ENCODE measurements at places on chromosomes 4 and X. TPM values are rescaled to one million over a fixed set of nuclear protein-coding genes. Genes with fewer than 3 reads are reported as not detected.

GRCh38 chr4:100819505-100819904 lies 301.7 kb upstream of the EMCN start:
- DNase-seq: no peak

GRCh38 chrX:114675365-114675764 lies 91.5 kb downstream of the HTR2C start:
- DNase-seq: peak; percentile 10

The PPA2 gene
- total RNA-seq: 67.0 TPM

GRCh38 chrX:40388441-40388840 lies 192.3 kb upstream of the ATP6AP2 start:
- DNase-seq: no peak

GRCh38 chrX:43743100-43743822 lies 87.2 kb downstream of the MAOA start:
- no peak for DNase-seq

The STK32B gene
- 2.7 TPM for total RNA-seq

DNA sequence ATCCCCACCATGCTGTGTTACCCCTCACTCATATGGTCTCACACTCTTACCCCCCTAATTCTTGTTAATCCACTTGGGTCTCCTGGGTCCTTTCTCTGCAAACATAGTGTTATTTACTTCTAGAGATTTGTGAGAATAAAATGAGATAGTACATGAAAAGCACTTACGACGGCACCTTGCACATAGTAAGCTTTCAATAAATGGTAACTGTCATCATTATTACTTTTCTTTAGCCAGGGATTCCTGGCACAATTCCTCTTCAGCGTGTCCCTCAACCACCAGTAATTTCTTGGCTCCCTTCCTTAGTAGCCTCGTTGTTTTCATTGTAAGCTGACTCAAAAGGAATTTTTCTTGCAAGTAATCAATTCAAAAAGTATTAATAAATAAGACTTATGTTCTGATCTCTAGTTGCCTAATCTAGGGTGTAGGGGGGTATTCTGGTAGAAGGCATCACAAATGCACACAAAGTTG lies 30.1 kb upstream of the RBMX start:
- peak; percentile 46 for DNase-seq

DNA sequence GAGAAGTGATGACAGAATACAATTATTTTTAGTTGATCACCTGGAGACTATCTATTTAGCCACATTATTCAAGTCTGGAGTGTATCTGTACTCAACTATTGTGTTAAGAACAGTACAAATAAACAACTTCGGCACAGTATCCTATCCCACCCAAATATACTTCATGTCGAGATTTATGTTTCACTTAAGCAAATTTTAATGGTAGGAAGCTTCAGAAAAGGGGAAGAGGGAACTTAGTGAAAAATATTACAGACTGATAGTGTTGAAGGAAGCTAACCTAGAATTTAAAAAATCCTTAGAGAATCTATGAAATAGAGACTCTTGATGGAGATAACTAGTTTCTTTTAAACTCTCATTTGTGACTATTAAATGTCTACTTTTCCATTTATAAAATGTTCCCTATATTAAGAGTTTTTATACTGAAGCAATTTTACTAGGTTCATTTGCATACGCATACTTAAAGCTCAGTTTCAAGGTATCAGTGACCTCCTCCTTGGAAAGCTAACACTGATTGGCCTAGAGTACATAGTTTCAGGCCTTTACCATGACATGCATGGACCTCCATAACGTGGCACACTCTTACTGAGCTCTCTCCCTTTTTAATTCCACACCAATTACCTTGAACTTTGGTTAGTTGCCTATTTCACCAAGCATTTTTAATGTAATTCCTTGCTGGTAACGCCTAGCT lies 197.7 kb downstream of the CAMK2D start:
- peak; percentile 11 for DNase-seq

The DSPP gene
- not detected for total RNA-seq

The FOXR2 gene
- total RNA-seq: not detected

GRCh38 chr4:40722576-40723161 lies 27.1 kb upstream of the NSUN7 start:
- DNase-seq: no peak

DNA sequence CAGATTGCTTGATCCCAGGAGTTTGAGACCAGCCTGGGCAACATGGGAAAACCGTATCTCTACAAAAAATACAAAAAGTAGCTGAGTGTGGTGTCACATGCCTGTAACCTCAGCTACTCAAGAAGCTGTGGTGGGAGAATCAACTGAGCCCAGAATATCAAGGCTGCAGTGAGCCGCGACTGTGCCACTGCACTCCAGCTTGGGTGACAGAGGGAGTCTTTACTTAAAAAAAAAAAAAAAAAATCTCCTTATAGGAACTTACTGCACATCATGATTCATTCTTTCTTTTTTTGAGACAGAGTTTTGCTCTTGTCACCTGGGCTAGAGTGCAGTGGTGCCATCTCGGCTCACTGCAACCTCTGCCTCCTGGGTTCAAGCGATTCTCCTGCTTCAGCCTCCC lies 24.3 kb downstream of the UPF3B start:
- DNase-seq: no peak

DNA sequence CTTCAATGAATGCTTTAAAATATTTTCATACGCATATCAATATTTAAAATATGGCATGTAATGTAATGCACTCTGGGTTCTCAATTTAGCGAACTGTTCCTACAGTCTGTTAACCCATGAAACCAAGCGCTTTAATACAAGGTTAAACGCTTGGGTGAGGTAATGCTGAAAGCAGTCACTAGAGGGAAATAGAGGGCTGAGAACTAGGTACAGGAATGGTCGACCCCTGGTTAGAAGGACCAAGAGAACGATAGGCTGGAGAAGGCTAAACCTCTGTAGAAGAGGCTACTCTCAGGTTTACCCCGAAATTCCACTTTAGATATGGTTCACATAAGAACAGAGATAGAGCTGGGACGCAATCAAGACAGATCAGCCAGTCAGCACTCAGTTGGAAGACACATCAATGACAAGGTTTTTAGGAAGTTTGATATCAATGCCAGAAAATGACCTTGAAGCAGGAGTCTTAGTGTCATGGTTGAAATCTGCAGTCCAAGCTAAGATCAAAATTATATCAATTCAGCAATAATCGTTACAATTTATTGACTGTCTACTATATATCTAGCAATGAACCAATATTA lies 26.9 kb downstream of the ARSJ start:
- no peak for DNase-seq

DNA sequence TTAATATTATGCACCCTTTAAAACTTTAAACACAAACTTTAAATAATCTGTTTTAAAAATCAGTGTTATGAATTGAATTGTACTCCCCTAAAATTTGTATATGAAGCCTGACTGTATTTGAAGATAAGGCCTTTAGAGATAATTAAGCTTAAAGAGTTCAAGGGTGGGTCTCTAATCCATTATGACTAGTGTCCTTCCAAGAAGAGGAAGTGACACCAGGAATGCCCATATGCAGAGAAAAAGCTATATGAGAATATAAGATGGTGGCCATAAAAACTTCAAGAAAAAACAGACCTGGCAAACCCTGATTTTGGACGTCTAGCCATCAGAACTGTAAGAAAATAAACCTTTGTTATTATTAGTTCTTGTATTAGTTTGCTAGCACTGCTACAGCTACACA lies 29.0 kb downstream of the UGT2A2 start:
- no peak for DNase-seq

The PABPC1L2A gene
- not detected for total RNA-seq

GRCh38 chr4:100926039-100926717 lies 408.4 kb upstream of the EMCN start:
- DNase-seq: no peak

DNA sequence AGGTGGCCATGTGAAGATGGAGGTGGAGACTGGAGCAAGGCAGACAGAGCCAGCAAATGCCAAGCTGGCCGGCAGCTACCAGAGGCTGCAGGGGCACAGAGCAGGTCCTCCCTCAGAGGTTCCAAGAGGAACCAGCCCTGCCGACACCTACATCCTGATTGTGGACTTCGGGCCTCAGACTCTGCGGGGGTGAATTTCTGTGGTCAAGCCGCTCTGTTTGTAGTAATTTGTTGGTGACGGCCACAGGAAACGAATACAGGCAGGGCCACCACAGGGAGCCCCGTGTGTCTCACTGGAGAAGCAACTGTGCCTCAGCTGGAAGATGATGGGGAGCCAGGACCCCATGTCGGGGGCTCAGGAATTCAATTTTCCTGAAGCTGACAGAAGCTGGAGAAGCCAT lies 28.3 kb downstream of the ZFYVE28 start:
- DNase-seq: peak; percentile 41

- DNase-seq: no peak
Observed at GRCh38 chr4:167544391-167544790, 310.1 kb upstream of the SPOCK3 start.

DNA sequence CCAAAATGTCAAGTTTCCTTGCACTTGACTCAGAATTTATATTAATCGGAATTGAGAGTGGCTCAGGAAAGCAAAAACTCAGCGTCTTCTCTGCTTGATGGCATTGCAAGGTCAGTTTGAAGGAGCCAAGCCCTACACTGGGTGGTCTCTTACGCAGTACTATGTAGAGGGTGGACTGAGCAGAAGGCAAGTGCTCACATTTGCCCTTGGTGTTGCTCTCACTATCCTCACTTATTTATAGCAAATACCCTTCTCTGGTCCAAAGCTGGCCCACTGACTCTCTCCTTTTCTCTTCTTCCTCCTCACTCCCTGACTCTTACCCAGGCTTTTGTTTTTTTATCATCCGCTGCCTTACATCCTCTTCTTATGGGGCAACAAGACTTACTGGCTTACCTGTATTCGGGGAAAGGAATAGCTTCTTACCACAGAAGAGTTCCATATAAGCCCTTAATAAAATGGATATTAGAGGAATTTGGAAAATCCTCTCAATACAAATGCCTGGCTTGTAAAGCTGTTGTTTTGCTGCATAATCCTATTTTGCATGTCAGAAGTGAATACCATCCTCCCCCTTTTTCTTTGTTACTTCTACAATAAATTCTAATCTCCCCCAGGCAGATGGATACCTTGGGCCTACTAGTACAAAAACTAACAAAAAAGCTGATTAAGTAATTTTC lies 24.8 kb upstream of the GATB start:
- no peak for DNase-seq

- no peak for DNase-seq
Observed at GRCh38 chr4:4306920-4307319, 16.9 kb downstream of the ZBTB49 start.

- no peak for DNase-seq
Observed at GRCh38 chrX:105190252-105190853, 30.1 kb downstream of the TEX13A start.

The TLR10 gene
- under 0.01 TPM for total RNA-seq

- no peak for DNase-seq
Observed at GRCh38 chr4:12701384-12701783, 782.8 kb downstream of the RAB28 start.

GRCh38 chr4:68576272-68577125 lies at the start of gene UGT2B17:
Gene UGT2B17, minus strand, starts transcription at chr4:68576322. Its CDS starts 7,838 bp downstream, at chr4:68568484.
- no peak for DNase-seq

DNA sequence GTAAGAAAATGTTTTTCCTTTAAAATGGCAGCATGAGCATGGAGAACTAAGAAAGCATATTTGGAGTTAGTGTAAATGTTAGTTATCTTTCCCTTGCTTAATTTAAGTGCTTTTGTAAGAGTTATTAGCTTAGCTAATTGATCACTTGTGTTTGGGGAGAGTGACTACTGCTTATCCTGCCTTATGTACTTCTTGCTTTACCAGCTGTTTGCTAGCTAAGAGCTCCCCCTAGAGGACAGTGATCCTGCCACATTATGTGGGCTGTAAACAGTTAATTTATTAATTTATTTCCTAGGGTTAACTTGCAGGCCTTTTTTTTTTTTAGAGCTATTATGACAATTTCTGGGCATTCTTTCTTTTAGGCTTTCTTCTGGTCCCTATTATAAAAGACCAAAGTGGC lies 435.8 kb downstream of the MAGEB5 start:
- DNase-seq: no peak

DNA sequence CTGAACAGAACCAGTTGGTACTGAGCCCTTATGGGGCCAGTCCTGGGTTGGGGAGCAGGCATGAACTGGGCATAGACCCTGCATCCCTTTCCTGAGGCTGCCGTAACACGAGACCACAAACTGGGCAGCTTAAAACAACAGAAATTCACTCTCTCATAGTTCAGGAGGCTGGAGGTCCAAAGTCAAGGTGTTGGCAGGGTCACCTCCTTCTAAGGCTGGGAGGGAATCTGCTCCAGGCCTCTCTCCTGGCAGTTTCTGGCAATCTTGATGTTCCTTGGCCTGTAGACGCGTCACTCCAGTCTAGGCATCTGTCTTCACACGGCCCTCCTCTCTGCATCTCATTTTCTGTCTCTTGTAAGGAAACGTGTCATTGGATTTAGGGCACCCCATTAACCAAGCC lies 19.8 kb upstream of the SORCS2 start:
- no peak for DNase-seq

- DNase-seq: peak; percentile 30
Observed at GRCh38 chrX:40278340-40279090, 180.8 kb upstream of the BCOR start.

The MAGEA4 gene
- total RNA-seq: not detected

- DNase-seq: no peak
Observed at GRCh38 chr4:119671205-119671604, 42.6 kb upstream of the PDE5A start.

The SMIM31 gene
- not detected for total RNA-seq

The IQSEC2 gene
- total RNA-seq: 14.7 TPM

The HOPX gene
- total RNA-seq: 0.29 TPM

GRCh38 chrX:153055871-153056749 lies at the start of gene PNMA3:
Gene PNMA3, plus strand, starts transcription at chrX:153056470. Its CDS starts 586 bp downstream, at chrX:153057056.
- DNase-seq: peak; percentile 75

GRCh38 chrX:34341258-34341657 lies 209.1 kb upstream of the FAM47A start:
- no peak for DNase-seq

DNA sequence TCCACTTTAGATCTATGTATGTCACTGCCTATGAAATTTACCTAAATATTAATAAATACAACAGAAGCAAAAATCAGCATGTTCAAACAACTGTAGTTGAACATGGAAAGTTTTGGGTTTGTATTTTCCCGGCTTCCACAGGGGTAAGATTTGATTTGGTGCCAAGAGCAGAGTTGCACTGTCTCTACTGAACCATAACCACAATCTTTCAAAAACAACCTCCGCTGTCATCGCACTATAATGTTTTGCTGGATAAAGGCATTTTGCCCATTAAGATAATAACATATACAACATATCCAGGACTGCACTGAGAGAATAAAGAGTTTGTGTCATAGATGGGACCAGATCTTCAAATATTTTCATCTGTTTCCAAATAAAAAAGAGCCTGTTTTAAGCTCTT lies 94.9 kb downstream of the TENM3 start:
- no peak for DNase-seq

All from osteoblast (primary cell).